ENCODE measurements at places on chromosomes 7 and 10.

- DNase-seq = no peak
These were observed 2.4 kb downstream of the BNIP3 start for GRCh38 chr10:131979336-131979735.

DNA sequence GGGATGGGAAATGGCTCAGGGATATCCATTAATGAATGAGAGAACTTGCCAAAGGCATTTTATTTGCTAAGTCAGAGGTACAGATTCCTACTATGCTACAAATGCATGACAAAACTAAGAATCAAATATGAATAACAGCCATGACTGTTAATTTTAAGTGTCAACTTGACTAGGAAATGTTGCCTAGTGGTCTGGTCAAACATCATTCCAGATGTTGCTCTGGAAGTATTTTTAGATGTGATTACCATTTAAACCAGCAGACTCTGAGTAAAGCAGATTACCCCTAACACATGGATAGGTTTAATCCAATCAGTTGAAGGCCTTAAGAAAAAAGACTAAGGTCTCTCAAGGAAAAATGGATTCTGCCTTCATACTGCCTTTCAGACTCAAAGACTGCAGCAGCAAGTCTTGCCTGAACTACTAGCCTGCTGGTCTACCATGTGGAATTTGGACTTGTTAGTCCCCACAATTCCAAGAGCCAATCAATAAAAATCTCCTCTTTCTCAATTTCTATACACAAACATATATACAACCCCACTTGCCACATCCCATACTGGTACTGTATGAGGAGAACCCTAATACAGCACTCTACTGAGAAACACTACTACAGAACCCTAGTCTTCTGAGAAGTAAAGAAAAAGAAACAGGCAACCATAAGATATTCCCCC lies 119.1 kb downstream of the NRBF2 start:
- DNase-seq = no peak

DNA sequence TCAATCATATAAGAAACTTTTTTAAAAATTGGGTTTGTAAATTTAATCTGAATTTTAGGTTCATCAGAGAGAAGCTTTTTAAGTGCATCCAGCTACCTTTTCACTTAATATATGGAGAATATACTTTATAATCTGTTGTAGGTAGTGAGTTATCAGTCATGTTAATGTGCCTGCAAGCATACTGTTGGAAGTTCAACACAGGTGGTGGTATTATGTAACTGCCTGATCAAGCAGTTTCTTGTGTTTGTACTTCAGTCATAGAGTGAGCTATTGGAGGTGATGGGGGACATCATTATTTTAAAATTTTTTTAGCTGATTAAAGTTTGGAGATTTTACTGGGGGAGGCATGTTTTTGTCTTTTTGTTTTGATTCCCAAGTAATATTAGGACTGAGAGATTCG lies 2.5 kb downstream of the TNKS2 start:
- no peak for DNase-seq

- peak; percentile 54 for DNase-seq
These were observed 76.8 kb downstream of the ADK start for GRCh38 chr10:74227697-74228424.

DNA sequence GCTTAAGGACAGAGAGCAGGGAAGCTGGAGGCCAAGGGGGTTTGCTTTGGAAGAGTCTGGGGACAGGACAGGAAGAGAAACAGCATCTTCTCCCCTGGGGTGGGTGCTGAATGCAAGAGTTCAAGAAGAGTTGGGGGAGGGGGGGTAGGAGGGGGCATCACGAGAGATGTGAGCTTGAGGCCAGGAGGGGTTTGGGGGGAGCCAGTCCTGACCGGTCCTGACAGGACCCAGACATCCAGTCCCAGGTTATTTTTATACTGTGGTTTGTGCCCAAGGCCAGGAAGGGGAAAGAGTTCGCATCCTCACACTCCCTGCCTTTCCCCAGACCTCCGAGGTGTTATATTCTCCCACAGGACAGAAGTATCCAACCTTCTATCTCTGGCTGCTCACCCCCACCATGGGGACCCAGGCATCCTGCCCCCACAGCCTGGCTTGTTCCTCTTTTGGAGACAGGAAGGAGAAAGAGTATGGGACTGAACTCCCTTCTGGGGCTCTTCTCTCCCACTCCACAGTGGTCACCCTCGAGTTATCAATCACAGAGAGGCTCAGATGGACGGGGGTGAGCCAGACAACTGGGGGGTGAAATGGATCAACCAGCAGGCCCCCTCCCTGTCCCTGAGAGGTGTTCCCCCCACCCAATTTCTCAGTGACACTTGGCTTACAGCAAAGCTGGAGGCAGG lies 2.8 kb downstream of the TSC22D4 start:
- no peak for DNase-seq

GRCh38 chr10:102379383-102379782 lies 16.1 kb upstream of the NFKB2 start:
- no peak for DNase-seq

- DNase-seq = peak; percentile 68
These were observed 63.4 kb upstream of the DNAJB6 start for GRCh38 chr7:157273208-157274093.

- DNase-seq = no peak
These were observed 1.2 kb downstream of the PPP1R9A start for GRCh38 chr7:94908323-94909178.

GRCh38 chr7:55374213-55374612 lies 9.1 kb downstream of the LANCL2 start:
- DNase-seq = no peak

DNA sequence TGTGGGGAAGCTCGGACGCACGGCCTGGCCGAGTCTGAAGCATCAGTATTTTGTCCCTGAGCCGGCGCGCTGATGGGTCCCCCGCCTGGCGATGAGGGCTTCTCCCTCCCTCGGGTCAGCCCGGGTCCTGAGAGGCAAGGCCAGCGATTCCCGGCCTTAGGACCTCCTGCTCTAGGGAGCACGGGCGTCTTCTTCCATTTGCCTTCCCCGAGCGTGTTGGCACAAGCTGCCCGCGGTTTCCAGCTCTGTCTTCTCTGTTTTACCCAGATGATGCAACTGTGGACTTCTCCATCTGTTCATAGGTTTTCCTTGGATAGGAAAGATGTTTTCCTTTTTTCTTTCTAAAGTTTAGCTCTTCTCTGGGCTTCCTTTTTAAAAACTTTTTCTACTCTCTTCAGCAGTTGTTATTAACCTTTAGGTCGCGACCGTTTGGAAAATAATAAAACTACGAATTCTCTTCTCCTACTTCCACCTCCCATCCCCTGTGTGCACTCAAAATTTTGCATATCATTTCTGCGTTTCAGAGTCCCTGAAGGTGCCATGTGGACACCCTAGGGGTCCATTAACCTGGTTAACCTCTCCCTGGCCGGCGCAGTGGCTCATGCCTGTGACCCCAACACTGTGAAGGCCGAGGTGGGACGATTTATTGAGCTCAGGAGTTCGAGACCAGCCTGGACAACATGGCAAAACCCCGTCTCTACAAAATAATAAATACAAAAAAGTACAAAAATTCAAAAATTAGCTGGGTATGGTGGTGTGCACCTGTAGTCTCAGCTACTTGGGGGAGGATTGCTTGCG lies 1.4 kb upstream of the SLC25A28 start:
- DNase-seq = no peak

GRCh38 chr7:149823191-149823630 lies 15.0 kb upstream of the ZNF862 start:
- no peak for DNase-seq

DNA sequence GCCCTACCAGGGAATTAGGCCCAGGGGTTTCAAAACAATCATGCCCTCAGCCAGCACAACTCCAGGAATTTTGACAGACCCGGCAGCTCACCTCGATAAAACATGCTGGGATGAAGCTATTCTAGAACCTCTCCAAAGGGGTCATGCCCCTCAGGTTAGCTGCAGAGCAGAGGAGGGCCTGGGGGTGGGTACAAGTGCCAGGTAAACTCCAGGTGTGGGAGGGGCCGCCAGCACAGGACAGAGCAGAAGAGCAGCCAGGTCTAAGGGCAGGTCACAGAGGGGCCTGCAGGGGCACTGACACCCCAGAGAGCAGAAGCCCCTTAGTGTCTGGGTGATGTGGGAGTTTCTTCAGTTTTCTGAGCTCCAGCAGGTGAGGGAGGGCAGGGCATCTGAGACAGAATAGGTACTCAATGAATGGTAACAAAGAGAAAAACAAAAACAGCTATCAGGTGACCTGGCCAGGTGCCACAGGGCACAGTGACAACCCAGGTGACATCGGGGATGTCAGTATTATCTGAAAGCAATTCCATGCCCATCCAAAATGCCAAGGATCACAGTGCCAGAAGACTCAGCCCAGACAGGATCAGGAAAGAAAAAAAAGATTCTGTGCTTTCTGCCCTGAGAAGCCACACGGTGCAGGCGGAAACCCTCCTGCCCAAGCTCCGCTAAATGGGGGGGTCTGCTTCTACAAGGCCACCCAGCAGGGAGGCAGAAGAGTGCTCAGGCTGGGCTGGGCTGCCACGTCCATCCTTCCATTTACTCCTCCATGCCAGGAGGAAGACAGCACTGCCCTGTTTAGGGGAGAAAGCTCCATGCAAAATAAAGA lies 104.5 kb downstream of the TNS3 start:
- DNase-seq = no peak

- DNase-seq = peak; percentile 86
These were observed 221.7 kb downstream of the PHTF2 start for GRCh38 chr7:78020136-78020873.

DNA sequence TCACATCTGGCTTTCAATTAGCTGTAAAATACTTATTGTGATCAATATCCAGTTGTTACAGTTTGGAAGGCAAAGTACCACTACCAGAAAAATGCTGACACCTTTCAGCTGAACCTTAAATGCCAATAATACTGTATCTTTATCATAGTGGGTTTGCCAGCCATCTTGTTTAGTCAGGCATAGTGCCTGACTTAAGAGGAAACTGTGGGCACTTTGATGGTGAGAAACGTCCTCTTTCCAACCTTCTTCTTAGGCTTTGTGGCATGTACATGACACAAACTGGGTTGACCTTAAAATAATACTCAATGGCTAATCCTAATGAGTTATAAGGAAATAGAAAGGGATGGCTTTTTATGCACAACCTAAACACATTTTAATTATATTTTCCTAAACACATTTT lies 52.3 kb upstream of the PRR15 start:
- DNase-seq = no peak

- no peak for DNase-seq
These were observed 193.5 kb downstream of the CFTR start for GRCh38 chr7:117673367-117673766.

GRCh38 chr7:134101716-134102115 lies 25.4 kb upstream of the LRGUK start:
- no peak for DNase-seq

DNA sequence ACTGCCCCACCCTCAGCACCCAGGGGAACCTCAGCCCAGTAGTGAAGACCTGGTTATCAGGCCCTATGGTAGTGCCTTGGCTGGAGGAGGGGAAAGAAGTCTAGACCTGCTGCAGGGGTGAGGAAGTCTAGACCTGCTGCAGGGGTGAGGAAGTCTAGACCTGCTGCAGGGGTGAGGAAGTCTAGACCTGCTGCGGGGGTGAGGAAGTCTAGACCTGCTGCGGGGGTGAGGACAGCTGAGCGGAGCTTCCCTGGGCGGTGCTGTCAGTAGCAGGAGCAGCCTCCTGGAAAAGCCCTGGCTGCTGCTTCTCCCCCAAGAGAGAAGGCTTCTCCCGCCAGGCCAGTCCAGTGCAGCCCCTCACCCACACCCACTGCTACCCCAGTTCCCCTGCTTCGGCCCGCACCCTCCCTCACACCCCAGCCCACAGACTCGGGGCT lies 6.3 kb downstream of the NOS3 start:
- no peak for DNase-seq

- peak; percentile 11 for DNase-seq
These were observed 1208.3 kb downstream of the GATA3 start for GRCh38 chr10:9262770-9263169.

GRCh38 chr7:151123822-151124464 lies 37.7 kb downstream of the AGAP3 start:
- DNase-seq = peak; percentile 74

GRCh38 chr7:11642276-11642675 lies 189.7 kb downstream of the THSD7A start:
- DNase-seq = no peak

DNA sequence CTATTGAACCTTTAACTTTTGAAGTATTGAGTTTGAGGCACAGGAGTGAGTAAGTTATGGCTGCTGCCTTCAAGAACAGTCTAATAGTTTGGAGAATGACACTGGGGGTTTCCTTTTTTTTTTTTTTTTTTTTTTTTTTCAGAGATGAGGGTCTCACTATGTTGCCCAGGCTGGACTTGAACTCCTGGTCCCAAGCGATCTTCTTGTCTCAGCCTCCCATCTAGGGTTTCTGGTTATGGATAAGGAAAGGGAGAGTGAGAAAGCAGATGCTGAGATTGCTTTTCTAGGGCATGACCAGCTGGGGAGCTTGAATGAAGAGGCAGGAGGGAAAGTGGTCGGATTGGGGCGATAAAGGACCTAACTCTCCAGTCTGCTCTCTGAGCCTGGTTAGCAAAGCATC lies 59.9 kb upstream of the BTRC start:
- DNase-seq = no peak

DNA sequence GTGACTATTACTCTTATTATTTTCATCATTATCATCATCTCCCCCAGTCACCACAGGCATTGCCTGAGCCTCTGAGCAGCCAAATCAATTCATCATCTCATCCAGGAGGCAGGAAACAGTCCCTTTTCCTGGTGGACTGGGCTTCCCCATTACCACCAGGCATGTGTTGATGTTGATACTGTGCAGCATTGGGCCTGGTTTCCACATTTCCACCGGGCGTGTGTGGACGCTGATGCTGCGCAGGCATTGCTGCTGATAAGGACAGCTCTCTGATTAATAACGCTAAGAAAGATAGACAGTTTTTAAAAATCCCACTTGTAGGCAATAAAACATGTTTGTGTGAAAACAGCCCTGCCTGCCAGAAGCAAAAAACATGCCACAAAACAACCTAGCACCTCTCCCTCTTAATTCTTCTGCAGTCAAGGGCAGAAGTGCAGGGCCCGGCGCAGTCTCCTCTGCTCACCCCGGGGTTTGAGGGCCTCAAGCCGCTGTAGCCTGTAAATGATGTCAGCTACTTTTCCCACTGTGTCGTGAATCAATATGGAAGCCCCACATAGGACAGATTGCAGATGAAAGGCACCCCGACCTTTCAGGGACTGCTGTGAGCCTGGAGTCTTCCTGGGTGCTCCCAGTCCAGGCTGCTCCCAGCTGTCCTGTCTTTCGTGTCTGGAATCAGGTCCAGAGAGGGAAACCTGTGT lies 216.0 kb downstream of the WDR37 start:
- peak; percentile 6 for DNase-seq
